Activated T-helper 1 cell treated with anti-CD3 and anti-CD28 coated beads, Interleukin-2, amount 50 U/mL, for 16 hours (primary cell): ENCODE measurements at places on chromosomes 4 and X.

DNA sequence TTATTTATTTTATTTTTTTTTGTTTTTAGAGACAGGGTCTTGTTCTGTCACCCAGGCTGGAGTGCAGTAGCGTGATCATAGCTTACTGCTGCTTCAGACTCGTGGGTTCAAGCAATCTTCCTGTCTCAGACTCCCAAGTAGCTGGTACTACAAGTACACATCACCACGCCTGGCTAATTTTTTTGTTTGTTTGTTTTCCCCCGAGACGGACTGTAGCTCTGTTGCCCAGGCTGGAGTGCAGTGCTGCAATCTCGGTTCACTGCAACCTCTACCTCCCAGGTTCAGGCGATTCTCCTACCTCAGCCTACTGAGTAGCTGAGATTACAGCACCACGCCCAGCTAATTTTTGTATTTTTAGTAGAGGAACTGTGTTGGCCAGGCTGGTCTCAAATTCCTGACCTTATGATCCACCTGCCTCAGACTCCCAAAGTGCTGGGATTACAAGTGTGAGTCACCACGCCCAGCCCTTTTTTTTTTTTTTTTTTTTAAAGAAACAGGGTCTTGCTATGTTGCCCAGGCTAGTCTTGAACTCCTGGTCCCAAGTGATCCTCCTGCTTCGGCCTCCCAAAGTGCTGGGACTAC is 32.2 kb downstream of the COPS4 start:
- no peak for DNase-seq

GRCh38 chr4:20681271-20681670 is 19.0 kb upstream of the PACRGL start:
- DNase-seq: no peak

- DNase-seq: no peak
These were observed 291.7 kb downstream of the GBA3 start for GRCh38 chr4:22984390-22984789.

DNA sequence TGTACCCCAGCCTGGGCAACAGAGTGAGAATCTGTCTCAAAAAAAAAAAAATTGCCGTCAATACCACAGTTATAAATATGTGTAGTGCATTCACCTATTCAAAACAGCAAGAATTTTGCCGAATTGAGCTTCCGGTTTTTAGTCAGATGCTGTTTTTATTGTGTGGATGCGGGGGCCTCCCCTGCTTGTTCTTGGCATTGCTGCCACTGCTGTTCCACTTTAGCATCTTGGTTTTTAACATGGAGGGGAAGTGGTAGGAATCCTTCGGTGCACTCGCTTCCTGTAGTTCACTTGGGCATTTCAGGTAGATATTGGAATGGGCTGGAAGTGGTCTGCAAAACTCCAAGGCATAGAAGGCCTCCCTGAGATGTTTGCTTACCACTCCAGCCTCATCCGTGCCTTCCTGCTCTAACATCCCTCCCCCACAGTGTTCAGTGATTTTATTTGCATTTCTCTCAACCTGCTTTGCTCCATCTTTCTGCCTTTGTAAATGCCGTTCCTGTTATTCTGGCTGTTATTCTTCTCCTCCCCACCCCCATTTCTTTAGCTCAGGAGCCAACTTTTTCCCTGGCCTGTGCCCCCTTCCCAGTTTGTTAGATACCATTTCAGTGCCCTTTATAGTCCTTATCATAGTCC is 25.5 kb downstream of the MOB1B start:
- DNase-seq: no peak

GRCh38 chr4:138851391-138852335 is 163.9 kb upstream of the NOCT start:
- no peak for DNase-seq

- DNase-seq: no peak
These were observed 34.7 kb upstream of the PLAC1 start for GRCh38 chrX:134692990-134693389.

- DNase-seq: no peak
These were observed 34.5 kb downstream of the STBD1 start for GRCh38 chr4:76341063-76341462.

DNA sequence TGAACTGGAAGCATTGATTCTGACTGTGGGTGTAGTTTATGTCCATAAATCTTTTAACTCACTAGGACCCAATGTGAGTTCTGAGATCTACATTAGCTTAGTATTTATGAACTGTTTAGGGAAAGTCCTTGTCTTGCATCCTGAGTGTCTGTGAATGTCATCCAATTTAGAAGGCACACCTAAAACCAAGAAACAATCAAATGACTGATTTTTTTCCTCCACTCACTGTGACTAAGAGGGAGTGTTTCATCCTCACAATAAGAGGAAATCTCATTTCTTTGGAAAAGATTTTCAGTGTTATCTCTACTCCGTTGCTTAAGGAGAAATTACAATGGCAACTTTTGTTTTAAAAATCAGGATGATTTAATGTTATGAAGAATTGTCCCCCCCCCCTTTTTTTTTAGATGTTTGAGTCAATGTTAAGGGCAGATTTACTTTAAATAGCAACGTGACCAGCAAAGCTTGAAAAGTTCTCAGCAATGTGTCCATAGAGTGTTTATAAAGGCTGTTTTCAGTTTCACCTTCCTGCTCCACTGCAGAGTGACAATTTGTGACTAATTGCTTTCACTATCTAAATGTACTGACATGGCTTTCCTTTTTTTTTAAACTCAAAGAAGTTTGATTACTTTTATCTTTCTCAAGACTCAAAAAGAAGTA is 173.0 kb downstream of the SPCS3 start:
- DNase-seq: no peak
